ENCODE measurements at places on chromosomes 5 and 9.

- DNase-seq: no peak
These were observed 9.5 kb upstream of the IL3 start for GRCh38 chr5:132050661-132051552.

GRCh38 chr9:98707166-98708102, 1.3 kb downstream of the GABBR2 start:
- DNase-seq: no peak

DNA sequence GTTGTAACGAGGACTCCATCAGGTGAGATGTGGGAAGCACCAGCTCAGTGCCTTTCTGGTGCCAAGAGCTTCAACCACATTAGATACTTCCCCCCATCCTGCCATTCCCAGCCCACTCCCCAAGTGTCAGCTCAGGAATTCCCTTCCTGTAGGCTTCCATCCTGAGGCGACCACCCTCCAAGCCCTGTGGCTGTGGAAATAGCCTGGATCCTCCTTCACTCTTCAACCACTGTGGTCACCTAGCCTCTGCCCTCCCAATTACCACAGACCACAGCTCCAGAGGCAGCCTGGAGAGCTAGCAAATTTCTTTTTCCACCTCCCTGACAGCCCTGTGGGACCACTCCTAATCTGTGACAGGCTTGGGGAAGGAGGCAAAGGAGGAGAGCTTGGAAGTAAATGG, 219.8 kb upstream of the MAP3K1 start:
- DNase-seq: no peak

DNA sequence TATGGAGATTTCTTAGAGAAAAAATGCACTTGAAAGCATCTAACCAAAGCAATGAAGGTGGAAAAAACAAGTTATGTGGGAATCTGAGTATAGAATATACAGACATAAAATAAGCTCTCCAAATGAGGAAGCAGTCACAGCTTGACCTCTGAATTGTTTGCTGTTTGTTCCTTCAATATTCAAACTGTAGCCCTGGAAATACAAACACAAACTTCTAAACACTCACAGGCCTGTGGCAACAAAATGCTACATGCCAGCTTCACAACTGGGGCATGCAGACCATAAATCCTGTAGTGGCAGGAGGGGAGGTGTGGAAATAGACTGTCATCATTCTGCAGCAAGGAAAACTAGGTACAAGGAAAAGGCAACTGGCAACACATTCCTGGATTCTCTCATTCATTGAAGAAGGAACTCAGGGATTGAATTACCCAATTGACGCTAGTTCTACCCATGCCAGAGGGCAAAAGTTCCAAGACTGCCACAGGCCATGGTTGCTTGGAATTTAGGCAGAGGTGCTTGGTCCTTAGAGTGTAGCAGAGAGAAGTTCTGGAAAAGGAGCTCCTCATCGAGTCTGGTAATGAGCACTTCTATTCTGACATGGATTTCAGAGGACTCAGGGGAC, 349.6 kb downstream of the PDE4D start:
- DNase-seq: no peak

DNA sequence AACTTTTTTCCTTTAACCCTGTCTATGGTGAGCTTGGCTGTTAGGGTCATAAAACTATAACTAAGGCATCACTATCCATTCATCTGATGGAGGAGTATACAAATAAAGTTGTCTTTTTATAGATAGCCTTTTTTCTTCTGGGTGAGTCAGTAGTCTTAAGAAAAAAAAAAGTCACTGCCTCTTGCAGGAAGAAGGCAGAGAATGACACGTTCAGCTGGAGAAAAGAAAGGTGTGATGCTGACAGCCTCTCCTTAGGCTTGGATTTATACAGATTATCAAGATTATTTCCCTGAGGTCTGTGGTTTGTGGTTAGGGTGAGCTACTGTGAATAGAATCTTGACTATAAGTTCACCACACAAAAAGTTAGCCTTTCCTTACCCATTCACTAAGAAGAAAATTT, 23.0 kb downstream of the EPB41L4B start:
- no peak for DNase-seq

DNA sequence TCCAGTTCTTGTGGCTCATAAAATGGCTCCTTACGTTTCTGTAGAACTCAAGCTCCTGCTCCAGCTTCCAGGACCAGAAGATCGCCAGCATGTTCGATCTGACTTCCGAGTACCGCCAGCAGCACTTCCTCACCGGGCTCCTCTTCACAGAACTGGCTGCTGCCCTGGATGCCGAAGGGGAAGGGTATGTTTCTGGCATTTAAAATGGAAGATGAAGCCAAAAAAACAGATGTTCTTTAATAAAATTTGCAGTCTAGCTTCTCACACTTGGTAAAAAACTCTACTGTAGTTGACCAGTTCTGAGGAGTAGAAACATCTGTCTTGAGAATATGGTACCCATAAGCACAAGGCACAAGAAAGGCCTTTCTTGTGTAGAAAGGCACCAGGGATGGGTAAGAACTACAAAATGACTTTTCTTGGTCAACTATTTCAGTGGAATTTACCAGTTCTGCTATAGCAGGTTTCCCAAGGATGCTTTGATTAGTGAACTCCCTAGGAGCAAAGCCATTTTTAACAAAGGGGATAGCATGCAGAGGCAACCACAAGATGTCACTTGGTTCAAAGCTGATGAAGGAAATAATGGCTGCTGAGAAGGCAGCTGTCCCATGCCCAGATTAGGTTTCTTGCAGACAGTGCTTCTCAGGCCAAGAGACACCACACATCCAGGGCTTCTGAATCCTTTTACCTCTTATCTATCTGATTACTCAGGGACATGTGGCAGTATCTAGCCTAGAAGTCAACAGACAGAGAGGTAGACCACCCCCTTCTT, 192.4 kb downstream of the DOCK8 start:
- peak; percentile 46 for DNase-seq

DNA sequence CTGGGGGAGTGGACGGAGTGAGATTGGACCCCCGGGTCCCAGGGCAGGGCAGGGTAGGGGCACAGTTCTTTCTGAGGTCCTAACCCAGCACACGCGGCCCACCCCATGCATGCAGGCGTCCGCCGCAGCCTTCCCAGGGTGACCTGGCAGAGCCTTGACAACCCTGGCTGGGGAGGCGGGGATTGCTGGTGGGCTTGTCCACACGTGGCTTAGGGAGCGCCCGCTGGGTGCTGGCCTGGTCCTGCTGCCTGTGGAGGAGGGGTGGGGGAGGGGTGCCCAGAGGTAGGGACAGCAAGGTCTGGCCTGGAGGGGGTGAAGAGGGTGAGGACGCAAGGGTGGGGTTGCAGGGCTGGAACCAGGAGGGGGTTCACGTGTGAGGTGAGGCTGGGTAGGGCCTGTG, 6.0 kb downstream of the RXRA start:
- DNase-seq: no peak

DNA sequence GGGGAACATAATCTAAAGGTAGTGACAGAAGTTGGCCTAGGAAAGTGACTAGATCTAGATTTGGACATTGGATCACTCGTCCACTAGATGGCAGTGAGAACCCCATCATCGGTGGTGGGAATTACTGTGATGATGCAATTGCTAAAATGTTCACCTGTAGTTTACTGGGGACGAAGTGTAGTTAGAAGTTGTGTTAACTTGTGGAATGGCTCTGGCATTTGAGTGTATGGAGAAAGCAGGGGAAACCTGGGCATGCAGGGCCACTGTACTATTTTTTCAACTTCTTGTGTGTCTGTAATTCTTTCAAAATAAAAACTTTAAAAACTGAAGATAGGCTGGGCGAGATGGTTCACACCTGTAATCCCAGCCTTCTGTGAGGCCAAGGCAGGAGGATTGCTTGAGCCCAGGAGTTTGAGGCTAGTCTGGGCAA, 75.5 kb downstream of the PHAX start:
- DNase-seq: peak; percentile 85

DNA sequence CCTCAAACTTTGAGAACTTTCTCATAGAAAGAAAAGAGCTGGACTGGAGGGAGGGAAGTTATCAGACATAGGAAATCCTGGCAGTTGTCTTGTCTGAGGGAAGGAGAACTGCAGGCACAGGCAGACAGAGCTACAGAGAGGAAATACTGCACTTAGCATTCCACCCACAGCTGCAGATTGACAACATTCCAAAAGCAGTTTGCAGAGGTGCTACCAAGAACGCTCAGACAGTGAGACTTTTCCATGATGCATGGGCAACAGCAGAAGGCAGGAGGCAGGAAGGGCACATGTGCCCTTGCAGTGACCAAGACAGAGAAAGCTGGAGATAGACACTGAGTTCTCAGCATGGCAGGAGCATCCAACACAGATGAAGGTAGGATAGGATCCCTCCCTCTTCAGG, 327.5 kb upstream of the ZNF462 start:
- DNase-seq: no peak

DNA sequence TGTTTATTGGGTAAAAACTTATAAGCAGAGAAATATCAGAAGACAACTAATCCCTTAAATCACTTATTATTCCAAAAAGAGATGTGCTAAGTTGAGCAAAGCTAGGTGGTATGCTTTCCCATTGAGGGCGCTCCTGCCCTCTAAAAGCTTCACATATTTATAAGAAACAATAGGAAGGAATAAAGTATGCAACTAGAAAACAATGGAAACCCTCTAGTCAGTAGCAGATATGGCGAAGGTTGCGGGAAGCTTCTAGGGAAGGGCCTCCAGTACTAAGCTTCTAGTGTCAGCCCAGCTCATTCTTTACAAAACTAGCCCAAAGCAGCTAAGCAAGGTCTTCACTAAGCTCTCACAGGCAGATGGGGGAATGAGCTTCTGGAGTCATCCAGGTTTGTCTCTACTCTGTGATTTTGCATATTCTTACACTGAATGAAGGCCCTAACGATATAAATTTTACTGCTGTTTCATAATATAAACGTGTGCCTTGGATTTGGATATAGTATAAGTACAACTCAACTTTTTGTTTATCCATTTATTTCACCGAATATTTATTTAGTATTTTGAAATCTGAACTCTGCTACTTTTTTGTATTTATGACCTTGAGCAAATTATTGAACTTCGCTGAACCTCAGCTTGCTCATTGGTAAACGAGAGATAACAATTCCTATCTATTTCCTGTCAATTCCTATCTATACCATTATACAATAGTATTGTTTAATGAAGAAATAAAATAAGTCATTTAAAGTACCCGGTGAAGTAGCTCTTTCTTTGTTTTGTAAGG, 571.4 kb downstream of the ELAVL2 start:
- DNase-seq: no peak

DNA sequence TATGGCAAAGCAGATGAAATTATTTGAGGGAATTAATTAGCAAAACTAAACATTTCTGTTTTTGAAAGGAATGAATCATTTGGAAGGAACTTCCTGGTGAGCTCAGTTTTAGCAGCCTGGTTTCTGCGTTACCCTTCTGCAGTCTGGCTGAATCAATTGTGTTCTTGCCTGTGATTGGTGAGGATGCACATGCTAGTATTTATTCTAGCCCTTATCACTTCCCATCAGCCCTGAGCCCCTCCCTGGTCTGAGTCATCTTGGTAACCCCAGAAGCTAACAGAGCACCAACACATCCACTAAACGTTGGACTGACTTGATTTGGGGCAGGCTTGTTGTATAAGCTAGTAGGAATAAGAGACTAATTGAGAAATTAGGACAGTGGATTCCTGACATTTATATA, 6.6 kb downstream of the TJP2 start:
- no peak for DNase-seq

DNA sequence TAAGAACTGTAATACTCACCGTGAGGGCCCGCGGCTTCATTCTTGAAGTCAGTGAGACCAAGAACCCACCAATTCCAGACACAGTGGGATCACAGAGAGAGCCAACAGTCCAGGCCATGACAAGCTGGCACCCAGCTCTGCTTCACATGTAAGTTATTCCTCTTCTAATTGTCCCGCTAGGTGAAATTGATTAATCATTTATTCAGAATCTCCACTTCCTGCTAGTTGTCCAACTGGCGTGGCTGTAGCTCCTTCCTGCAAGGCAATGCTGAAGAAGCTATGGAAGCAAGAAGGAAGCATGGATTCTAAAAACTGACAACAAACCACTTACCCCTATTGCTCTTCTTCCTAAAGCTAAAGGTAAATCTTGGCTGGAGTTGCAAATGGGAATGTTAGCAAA, 30.0 kb upstream of the GLRX start:
- no peak for DNase-seq

DNA sequence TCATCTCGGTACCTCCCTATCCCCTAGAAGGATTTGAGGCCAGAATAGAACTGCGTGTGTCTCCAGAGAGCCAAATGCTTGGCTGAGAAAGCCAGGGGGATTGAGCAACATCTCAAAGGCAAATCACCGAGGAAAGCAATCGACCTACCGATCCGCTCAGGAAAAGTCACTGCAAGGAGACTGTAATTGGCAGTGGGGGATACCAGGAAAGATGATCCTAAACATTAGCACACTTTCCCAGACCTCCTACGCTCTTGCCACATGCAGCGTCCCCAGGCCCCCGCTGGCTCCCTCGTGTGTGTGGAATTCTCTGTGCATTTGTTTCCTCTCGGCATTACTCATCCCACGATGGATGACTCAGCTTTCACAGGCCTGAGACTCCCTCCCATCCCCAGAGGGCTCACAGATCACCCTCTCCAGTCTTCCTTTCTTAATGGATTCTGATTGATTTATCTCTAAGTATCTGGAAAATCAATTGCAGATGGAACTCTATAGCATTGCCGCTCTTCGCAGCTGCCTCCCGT, 82.2 kb upstream of the ICE1 start:
- no peak for DNase-seq

DNA sequence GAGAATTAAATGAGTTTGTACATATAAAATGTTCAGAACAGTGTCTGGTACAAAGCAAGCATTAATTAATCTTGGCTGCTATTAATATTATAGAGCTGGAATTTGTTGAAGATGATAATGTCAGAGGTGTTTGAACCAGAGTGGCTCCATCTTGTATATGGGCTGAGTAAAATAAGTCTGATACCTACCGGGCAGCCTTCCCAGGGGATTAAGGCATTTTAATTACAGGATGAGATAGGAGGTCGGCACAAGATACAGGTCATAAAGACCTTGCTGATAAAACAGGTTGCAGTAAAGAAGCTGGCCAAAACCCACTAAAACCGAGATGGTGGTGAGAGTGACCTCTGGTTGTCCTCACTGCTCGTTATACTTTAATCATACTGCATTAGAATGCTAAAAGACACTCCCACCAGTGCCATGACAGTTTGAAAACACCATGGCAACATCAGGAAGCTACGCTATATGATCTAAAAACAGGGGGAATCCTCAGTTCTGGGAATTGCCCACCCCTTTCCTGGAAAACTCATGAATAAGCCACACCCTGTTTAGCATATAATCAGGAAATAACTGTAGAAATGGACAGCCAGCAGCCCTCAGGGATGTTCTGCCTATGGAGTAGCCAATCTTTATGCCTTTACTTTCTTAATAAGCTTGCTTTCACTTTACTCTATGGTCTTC, 90.2 kb downstream of the PLK2 start:
- no peak for DNase-seq

- DNase-seq: peak; percentile 56
These were observed 4.4 kb upstream of the N4BP3 start for GRCh38 chr5:178108966-178109365.

DNA sequence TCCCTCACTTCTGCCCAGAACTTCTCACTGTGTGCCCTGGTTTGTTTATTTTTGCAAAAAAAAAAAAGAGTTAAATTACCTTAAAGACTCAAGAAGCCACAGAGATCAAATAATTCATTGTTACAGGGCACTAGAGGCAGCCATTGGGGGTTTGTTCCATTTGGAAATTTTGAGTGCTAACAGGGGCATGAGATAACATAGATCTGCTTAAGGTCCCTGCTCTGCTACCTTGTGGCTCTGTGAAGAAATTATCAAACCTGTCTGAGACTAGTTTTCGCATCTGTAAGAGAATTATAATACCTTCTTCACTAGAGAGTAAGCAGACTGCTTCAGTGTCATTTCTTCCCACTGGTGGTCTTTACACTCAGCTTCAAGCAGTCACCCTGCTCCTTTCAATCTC, 394 bp downstream of the TLR4 start:
- DNase-seq: no peak
